Caudate nucleus (tissue), 63 donors: ENCODE measurements at places on chromosomes 7 and 10.

GRCh38 chr7:41869091-41869490 lies 166.2 kb upstream of the INHBA start:
- no peak for DNase-seq

GRCh38 chr7:139673230-139673629 lies 104.6 kb downstream of the HIPK2 start:
- no peak for DNase-seq

DNA sequence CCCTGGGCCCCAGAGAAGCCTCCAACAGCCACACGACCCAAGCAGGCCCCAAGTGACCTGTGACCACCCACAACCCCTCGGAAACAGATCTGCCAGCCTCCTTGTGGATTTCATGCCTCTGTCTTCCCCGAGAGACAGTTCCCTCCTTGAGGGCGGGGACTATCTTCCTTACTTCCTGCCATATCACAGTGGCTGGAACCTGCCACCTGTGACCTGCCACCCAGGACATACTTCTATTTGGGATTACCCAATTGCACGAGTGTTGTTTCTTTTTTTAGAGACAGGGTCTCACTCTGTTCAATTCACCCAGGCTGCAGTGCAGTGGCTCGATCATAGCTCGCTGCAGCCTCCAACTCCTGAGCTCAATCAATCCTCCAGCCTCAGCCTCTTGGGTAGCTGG lies 25.9 kb downstream of the TNRC18 start:
- DNase-seq = no peak

DNA sequence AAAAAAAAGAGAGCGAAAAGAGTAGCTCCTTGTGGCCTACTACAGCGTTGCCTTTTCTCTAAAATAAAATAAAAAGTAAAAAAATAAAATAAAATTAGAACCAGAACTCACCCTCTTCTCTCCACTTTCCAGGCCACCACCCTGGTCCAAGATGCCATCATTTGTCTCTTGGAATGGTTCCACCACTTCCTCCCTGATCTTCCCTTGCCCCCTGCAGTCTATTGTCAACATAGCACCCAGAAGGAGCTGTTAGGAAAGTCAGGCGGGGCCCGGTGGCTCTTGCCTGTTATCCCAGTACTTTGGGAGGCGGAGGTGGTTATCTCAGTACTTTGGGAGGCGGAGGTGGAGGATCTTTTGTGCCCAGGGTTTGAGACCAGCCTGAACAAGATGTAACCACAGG lies 7.6 kb upstream of the GRID2IP start:
- DNase-seq = no peak

GRCh38 chr7:148286150-148286549 lies 304.4 kb upstream of the C7orf33 start:
- DNase-seq = no peak

- DNase-seq = no peak
Observed at GRCh38 chr10:130792096-130792845, 519.2 kb downstream of the TCERG1L start.

GRCh38 chr10:68151453-68151852 lies 42.2 kb downstream of the MYPN start:
- no peak for DNase-seq

DNA sequence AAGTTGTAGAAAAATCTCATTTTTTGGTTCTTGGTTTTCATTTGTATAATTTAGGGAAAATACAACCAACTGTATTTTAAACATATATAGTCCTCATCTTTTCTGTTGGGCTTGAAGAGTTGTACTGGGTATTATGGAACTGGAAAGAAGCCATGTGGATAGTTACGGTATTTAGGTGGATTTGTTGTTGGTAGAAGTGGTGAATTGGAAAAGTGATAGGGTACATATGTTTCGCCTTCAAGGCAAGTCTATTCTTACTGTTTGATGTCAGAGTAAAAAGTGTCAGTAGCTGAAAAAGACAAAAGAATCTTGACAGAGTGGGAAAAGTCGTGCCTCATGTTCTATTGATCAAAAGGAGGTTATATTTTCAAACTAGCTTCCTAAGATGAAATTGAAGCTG lies 64.6 kb downstream of the GBF1 start:
- no peak for DNase-seq

DNA sequence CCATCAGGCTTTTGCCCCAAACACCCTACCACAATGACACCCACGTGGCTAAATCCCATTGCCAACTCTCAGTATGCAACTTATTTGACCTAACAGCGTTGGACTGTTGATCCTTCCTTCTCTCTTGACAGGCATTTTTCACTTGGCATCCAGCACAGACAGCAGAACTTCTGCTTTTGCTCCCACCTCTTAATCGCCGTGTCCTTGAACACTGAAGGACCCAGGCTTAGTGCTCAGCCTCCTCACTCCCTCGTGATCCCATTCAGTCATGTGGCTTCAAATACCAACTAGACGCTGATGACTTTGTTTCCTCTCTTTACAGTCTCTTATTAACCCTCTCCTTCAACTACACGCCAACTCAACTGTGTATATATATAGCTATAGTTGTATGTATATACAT lies 25.0 kb downstream of the ZFAND2A start:
- DNase-seq = no peak

DNA sequence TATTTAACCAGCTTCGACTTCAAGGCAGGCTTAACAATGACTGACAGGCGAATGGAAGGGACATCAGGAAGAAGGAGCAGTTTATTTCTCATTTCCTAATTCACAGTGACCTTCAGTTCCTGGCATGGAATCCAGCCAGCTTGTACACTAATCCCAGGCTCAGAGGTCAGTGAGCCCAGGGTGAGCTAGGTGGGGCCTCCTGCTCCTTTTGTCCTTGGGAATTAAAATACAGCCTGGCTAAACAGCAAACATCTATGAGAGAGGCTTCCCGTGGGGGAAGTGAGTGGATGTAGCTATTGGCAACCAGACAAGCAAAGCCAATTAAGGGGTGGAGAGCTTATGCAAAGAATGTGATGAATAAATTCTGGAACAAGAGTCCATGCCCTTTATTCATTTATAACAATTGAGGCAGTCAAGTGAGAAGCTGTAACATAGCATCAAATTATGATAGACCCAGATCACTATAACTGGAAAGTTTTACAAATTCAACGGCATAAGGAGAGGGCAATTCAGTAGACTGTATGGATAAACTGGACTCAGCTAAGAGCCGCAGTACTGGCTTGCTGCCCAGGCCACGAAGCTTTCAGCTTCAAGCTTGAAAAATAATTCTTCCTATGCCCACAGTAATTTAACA lies 57.1 kb downstream of the STK17A start:
- no peak for DNase-seq

GRCh38 chr7:152086513-152086912 lies 61.0 kb downstream of the GALNT11 start:
- DNase-seq = no peak

DNA sequence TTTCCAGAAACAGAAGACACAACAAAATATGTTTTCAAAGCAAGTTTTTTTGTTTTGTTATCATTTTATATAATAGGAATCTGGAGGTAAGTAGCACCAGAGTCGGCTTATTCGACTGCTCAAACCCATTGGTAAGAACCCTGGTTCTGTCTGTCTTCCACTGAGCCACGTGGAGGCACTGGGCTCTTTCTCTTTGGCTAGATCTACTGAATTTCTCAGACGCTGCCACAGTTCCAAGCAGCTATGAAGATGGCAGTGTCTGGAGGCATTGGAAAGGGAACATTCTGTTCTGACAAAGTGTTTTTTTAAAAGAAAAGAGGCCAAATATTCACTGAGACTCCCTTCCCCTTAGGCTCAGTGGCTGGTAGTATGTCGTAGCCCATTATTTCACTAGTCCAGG lies 338.8 kb downstream of the NRG3 start:
- no peak for DNase-seq

DNA sequence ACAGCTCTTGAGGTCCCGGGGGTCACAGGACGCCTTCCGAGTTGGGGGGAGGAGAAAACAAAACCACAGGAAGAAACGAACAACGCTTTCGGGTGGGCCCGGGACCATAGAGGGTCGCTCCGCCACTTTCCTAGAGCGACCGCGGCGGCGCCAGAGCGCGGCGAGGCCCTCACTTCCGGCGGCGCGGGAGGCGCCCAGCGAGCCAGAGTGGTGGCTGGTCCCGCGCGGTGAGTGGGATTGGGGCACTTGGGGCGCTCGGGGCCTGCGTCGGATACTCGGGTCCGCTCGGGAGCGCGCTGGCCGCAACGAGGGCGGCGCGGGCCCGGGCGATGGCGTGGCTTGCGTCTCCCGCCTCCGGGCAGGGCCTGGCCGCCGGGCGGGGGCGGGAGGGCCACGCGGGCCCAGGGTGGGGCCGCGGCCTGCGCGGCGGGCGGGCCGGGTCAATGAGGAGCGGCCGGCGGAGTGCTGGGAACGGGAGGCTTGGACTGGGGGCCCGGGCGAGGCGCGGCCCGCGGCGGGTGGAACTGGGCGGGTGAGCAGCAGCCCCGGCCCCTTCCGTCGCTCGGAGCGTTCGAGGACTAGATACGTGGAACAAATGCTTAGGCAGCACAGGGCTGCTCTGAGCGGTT lies at the start of gene ZNF22:
TSS of gene ZNF22 (plus strand) at position 172 of the 629 bp plus-strand sequence. CDS start 2,446 bp downstream, outside the sequence.
- peak; percentile 54 for DNase-seq

- no peak for DNase-seq
Observed at GRCh38 chr7:15113752-15114151, 211.2 kb upstream of the DGKB start.

DNA sequence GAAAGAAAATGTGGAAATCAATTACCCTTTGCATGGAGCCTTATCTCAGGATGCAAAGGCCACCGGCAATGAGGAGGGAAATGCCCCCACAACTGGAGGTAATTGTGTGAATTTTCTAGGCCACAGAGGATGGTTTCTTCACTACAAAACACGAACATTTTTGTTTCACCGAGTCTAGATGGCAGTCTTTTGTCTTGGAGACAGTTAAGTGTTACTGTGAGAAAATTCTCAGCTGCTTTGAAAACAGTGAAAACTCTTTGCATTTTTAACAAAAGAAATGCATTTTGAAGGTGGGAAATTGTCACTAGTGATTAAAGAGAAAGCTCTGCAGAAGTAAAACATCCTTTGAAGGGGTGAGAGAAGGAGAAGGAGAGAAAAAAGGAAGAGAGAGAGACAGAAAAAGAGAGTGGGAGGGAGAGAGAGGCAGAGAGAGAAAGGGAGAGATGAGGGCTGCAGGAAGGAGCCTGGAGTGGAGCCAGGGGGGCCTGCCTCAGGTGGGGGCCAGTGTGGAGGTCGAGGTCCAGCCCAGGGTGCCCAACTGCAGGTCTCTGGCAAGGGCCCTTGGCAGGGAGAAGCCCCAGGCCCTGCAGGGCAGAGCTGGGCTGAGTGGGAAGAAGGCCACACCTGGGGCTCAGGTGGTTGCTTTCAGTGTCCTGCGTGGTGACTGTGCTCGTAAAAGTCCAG lies 261.4 kb downstream of the ADARB2 start:
- DNase-seq = no peak

DNA sequence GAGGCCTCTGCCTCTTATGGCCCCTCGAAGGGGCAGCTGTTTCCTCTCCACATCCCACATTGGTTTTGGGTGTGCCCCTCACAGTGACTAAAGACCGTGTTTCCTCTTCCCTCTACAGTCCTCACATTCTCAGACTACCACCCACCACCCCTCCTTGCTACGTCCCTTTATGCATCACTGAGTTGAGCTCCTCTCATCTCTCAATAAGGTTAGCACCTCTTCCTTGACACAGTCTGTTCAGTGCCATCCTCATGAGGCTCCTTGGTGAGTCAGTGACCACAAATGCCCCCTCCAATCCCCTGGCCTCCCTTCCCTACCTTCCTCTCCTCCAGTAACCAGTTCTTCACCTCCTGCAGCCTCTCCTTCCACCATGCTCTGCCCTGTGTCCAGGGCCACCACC lies 239.1 kb upstream of the MYO3A start:
- no peak for DNase-seq

DNA sequence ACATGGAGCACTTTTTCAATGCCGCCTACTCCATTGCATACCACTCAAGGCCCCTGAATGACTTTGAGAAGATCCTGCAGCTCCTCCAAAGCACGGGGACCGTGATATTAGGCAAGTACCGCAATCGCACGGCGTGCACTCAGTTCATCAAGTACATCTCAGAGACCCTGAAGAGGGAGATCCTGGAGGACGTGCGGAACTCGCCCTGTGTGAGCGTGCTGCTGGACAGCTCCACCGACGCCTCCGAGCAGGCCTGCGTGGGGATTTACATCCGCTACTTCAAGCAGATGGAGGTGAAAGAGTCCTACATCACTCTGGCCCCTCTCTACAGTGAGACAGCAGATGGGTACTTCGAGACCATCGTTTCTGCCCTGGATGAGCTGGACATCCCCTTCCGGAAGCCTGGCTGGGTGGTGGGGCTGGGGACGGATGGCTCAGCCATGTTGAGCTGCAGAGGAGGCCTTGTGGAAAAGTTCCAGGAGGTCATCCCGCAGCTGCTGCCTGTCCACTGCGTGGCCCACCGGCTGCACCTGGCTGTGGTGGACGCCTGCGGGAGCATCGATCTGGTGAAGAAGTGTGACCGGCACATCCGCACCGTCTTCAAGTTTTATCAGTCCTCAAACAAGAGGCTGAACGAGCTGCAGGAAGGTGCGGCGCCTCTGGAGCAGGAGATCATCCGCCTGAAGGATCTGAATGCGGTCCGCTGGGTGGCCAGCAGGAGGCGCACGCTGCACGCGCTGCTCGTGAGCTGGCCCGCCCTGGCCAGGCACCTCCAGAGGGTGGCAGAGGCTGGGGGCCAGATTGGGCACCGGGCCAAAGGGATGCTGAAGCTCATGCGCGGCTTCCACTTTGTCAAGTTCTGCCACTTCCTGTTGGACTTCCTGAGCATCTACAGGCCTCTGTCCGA lies 12.7 kb upstream of the ATP6V0E2 start:
- DNase-seq = no peak

- DNase-seq = no peak
Observed at GRCh38 chr7:157250605-157251228, 86.1 kb upstream of the DNAJB6 start.

- DNase-seq = no peak
Observed at GRCh38 chr7:75762350-75762917, 9.6 kb downstream of the CCL26 start.

DNA sequence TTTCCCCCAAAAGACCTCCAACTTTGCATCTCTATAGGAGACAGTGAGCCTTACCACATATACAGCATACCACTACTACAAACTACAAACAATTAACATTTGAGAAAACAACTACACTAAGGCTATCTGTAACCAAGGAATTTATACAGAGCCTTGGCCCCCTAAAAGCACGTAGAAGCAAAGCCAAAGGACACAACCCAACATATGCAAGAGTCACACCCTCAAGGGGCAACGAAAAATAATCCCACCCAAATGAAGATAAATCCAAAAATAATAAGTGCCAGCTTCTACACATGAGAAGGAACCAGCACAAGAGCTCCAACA lies 149.5 kb downstream of the ZEB1 start:
- no peak for DNase-seq

- no peak for DNase-seq
Observed at GRCh38 chr7:41024126-41024525, 678.8 kb downstream of the INHBA start.

DNA sequence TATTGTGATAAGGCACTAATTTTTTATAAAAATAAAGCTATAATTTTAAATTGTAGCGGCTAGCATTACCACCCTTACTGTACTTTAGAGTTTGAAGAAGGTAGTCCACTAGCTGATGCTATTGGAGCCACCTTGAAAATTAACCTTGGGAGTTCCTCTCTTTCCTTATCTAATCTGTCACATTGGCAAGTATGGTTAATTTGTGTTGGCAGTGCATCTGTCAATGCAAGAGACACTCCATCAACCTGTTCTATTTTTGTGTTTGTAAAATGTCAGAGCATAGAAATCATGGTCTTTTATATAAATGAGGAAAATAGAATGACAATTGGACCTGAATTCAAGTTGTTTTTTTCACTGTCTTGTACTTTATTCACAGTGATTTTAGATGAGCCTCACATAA lies 20.5 kb downstream of the GLCCI1 start:
- no peak for DNase-seq
